ENCODE measurements at places on chromosomes 5 and 9.

GRCh38 chr9:111516061-111516465 lies 8.9 kb upstream of the ZNF483 start:
- no peak for DNase-seq

DNA sequence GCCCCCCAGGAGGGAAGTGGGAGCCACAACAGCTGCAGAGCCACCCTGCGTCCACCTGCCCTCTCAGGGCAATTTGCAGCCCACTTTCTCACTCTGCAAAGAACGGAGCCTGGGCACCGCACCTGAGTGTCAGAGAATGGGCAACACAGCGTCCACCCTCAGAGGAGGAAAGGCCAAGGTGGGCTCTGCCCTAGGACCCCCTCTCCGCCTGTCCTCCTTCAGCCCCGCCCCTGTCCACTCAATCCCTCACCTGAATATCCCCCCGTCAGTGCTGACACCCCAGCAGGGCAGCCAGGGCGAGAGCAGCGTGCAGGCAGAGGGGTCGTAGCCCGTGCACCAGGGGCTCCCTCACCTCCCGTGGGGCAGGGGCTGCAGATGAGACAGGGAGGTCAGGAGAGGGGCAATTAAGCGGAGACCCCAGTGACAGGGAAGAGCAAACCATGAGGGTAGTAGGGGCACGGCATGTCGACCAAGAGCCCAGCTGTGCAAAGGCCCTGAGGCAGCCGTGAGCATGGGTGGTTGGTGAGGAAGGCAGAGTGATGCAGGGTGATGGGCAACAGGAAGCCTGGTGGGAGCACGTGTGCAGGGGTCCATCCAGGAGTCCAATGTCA lies 140.3 kb downstream of the OLFM1 start:
- DNase-seq = no peak

DNA sequence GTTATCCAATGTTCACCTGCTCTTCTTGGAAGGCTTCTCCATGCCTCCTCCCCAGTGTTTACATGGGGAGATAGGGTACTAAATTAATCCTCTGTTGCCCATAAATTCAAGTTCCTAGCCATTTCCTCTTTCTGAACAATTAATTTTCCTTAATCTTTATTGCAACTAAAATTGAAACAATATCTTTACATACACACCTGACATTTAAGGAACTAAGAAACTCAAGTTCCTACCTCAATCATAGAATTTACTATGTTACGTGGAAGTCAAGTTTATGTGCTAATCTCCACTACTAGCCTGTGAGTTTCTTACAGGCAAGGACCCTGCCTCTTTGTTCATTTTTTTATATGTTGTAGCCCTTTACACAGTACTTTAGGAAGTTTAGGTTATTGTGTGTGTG lies 10.1 kb upstream of the ADRB2 start:
- DNase-seq = no peak

GRCh38 chr5:95966005-95966404 lies 4.4 kb upstream of the ELL2 start:
- DNase-seq = no peak

GRCh38 chr5:173882632-173883031 lies 5.5 kb upstream of the CPEB4 start:
- no peak for DNase-seq

- no peak for DNase-seq
Measured at GRCh38 chr9:91885746-91886413, 64.1 kb downstream of the ROR2 start.

DNA sequence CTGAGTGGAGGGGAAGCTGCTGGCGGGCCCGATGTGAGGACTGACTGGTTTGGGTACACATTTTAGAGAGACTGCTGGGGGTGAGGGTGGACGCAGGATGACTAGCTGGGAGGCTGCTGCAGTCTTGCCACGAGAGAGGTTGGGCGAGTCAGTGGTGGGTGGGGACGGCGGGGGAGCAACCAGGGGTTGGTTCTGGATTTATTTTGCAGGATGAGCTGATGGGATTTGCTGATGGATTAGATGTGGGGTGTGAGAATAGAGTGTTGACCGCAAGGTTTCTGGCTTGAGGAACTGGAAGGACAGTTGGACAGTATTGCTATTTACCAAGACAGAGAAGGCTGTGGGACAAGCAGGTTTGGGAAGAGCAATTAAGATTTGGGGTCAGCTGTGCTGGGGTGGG lies 5.8 kb upstream of the NDST1 start:
- DNase-seq = no peak

- DNase-seq = peak; percentile 28
Measured at GRCh38 chr5:113112435-113112834, 135.8 kb downstream of the DCP2 start.

- no peak for DNase-seq
Measured at GRCh38 chr5:1931604-1932231, 49.0 kb upstream of the IRX4 start.

- no peak for DNase-seq
Measured at GRCh38 chr5:156474251-156474650, 147.3 kb downstream of the SGCD start.
